ENCODE measurements at places on chromosomes 13 and 19.

DNA sequence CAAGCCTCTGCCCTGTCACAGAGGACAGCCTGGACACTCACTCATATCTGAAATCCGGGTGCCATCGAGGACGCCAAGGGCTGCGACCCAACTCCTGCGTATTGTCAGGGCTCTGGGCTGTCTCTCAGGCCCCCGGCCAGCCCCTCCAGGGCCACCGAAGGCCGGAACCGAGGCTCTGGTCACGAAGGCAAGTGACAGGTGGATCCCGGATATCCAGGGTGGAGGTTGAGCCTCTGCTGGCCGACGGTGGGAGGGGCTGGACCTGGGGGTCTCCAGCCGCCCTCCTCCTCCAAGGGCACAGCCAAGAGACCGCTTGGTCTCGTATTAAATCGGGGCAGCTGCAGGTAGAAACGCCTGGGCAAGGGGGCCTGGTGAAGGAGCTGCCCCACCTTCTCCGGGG lies 5.4 kb downstream of the RNF126 start:
- DNase-seq = no peak

DNA sequence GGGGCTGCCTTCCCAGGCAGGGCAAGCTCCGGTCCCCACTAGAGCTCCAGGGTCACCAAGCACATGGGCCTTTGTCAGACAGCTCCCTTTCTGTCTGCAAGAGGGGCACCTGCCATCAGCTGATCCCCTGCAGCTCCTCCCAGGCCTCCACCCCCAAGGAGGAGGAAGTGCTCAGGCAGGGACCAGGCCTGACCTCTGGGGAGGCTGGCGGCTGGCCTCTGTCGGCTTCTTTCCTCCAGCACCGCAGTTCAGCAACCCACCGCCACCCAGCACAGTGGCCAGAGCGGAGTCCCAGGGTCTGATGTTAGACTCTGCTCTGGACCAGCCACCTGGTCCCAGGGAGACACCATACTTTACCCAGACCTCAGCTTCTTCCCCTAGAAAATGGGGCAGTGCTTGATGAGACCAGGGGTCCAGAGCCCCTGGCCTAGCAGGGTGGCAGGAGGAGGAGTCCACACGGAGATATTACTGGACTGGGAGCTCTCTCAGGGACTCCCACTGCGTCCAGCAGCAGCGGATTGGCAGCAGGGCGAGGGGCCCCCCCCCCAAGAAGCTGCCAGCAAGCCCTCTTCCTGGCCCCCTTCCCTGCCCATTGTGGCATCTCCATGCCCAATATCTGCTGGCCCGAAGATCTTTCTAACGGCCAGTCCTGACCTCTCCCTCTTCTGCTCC lies 24.1 kb downstream of the NKPD1 start:
- DNase-seq = no peak

GRCh38 chr13:71576571-71576970 lies 290.4 kb downstream of the DACH1 start:
- no peak for DNase-seq

DNA sequence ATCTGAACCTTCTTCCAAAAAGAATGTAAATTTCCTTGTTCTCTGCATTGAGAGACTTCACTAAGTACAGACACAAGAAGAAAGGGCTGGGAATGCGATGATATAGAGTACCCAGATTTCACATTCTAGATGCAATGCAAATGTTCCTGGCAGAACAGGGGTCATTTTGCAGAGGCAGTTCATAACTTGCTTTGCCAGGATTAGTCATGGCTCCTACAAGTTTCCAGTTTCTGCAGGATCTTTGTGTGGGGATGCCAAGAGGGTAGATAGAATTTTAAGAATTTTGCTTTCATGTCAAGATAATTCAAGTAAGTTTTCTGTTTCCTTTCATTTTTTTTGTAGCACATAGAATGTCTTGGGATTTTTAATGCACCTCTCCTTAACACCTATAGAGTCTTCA lies 181.2 kb downstream of the FGF9 start:
- no peak for DNase-seq

DNA sequence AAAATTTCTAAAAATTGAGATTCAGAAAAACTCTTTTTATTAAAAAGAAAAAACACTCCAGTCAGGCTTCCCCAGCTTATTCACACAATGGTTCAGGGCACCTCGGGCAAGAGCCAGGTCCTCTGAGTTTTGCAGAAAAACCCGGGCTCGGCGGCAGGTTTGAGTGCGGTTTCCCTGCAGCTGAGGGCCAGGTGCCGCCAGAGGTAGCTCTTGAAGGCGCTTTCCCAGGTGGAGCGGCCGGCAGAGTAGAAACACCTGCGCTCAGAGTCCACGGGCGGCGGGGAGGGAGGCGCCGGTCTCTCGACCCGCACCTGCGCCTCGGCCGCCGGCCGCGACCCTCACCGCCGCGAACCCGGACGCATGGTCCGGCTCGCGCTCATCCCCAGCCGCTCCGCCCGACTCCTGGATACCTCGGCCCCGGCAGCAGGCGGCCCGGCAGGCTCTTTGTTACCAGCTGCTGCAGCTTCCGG lies 444 bp downstream of the PROSER1 start:
- DNase-seq = no peak

GRCh38 chr19:33405553-33406461 lies 32.3 kb downstream of the CEBPG start:
- no peak for DNase-seq

DNA sequence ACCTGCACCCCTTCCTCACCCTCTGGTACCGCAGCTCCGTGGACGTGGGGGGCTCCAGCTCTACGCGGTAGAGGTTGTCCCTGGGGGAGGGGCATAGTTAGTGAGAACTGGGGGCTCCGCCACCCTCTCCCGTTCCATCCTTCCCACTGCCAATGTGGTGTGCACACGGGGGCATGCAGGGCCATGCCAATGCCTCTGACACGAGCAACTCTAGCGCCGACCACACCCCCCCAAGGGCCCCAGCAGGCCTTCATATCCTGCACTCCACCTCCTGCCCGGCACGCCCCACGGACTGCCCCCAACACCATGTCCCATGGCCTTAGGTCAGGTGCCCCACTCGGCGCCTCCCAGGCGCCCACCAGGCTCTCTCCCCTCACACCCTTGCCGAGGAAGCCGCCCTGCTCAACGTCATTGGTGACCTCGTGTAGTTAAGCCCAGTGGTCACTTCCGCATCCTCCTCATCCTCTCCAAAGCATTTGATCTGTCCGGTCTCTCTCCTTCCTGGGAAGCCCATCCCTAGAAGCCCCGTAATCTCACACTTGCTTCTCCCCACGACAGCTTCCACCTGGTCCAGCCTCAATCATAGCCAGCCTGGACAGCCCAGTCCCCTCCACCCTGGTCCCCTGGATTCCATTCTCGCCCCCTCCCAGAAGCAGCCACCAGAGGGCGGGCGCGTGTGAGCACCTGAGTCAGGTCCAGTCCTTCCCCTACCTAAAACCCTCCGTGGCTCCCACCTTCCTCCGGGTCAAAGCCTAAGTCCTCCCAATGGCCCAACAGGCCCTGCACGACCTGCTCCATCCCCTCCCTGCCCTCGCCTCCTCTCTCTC lies 2.1 kb downstream of the SEMA6B start:
- DNase-seq = no peak

- DNase-seq = no peak
Measured at GRCh38 chr19:31629579-31630363, 280.5 kb upstream of the TSHZ3 start.

GRCh38 chr13:44932171-44932849 lies 57.0 kb downstream of the NUFIP1 start:
- no peak for DNase-seq

- no peak for DNase-seq
Measured at GRCh38 chr13:110317093-110317492, 10.0 kb downstream of the COL4A2 start.

DNA sequence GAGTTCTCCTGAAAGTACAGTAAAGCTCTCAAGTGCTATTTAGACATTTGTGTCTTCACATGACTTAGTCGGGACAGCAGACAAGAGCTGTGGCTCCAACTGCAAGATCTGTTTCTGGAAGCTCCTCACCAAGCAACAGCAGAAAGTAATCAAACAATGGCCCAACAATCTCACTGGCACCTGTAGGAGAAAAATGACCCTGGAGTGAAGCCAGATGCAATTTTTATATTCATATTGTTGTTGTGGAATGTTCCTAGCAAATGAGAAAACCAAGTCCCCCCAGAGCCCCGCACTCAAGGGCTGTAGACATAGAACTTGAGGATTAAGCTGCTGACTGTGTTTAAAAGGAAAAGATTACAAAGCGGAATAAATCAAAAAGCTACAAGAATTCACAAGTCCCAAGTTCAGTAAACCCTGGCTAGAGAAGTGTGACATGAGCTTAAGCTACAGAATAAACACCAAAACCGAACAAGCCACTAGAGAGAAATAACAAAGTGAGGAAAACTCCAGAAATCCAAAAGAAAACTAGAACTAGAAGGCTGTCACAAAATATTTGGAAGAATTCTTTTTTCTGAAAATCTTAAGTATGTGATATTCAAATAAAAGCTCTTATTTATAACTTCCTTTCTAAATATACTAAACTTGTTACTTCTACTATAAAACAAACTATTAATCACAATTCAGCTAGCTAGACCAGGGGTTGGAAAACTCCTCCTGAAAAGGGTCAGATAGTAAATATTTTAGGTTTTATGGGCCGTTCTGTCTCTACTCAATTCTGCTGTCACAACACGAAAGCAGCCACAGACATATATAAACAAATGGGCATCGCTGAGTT lies 454.5 kb downstream of the SUCLA2 start:
- DNase-seq = no peak

- DNase-seq = no peak
Measured at GRCh38 chr19:55623561-55623960, 805 bp downstream of the ZNF784 start.

GRCh38 chr19:12034620-12035019 lies 859 bp downstream of the ZNF433 start:
- DNase-seq = no peak

DNA sequence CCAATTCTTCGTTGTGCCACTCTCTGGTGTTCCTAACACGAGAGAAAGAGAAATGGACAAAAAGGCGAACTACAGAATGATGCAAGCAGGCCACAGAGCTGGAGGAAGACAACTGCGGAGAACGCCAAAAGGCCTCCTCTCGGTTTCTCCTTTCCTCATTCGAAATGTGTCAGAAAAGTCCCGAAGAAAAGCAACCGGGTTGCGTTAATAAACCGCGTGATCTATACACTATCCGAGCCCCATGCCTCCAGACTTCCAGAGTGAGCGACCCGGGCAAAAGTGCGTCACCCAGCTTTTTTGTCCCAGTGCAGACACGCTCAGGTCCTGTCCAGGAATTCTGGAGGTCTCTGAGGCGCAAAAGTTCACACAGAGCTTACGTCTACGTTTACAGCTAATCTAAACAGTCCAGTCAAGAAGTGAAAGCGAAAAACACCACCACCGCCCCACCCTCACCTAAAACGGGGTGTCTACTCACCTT lies 413 bp downstream of the N4BP2L2 start:
- no peak for DNase-seq

- DNase-seq = no peak
Measured at GRCh38 chr13:102580552-102581169, 16.1 kb upstream of the TPP2 start.

DNA sequence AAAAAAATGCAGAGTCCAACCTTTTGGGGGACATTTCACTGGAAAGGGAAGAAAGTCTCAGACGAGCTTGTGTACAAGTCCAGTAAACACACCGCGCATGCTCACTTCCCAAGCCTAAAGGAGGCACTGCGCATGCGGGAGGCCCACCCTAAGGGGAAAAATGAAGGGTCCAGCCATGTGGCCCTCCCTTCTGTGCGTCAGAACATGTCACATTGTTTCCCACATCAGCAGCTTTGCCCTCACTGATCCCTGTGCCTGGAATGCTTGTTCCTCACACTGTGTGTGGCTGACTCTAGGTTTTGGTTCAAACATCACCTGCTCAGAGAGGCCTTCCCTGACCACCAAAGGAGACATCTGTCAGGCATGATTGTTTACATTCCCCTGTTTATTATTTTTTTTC lies 4.4 kb downstream of the ELSPBP1 start:
- DNase-seq = no peak

GRCh38 chr13:94902722-94903407 lies 190.5 kb upstream of the SOX21 start:
- no peak for DNase-seq

- no peak for DNase-seq
Measured at GRCh38 chr19:16143399-16144215, at the start of gene HSH2D. TSS of gene HSH2D (plus strand) at chr19:16143685. CDS start at chr19:16148751, 5,066 bp downstream.

DNA sequence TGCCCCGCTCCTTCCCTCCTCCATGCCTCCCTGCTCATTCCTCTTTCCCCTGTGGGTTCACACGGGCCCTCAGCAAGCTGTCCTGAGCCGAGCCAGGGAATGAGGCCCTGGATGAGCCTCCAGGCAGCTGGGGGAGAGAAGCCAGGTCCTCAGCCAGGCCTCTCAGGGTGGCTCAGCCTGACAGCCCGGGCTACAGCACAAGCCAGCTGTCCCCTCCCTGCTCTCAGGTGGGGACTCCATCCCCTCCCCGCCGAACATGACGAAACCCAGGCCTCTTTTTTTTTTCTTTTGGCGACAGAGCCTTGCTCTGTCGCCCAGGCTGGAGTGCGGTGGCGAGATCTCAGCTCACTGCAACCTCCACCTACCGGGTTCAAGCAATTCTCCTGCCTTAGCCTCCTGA lies 40.0 kb upstream of the MATK start:
- no peak for DNase-seq

DNA sequence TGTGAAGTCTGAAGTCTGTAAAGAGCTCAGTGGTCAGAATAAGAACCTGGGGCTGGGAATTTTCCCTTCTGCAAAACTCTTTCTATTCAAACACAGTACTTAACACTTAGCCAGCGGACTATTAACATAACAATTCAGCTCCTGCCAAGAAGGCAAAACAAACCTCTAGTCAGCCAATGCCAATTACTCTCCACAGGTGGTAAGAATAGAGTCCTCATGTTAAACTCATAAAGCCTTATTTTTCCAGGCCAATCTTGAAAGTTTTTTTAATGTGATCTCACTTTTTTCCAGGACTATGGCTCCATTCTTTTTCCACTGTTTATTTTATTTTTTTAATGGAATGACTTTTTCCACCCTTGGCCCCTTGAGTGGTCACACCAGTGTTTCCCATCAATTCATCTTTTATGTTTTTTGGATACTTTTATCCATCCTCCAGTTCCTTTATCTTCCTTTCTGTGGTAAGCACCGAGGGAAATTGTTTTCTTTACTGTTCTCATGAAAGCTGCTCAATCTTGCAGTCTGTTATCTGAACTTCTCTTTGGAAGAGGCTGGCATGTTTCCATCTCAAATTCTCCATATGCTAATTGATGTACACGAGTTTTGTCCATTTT lies 217.3 kb downstream of the LHFPL6 start:
- no peak for DNase-seq

GRCh38 chr19:33055718-33056117 lies 9.0 kb downstream of the RHPN2 start:
- no peak for DNase-seq

- DNase-seq = no peak
Measured at GRCh38 chr19:279231-279630, 12.0 kb downstream of the PLPP2 start.

DNA sequence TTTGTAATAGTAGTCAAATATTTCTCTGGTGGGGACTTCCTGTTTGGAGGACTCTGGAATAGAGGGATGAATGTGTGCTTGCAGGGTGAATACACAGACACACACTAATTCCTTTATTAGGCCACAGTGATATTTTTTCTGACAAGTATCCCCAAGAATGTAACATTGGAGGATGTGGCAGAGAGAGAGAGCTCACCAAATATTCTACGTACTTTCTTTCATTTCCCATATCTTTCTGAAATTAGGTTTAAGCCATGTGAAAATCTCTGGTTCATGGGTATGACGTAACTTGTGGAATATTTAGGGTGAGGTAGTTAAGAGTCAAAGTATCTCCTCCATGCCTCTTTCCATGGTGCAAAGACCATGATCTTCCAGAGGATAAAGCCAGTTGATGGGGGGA lies 463.4 kb downstream of the DIAPH3 start:
- no peak for DNase-seq

- no peak for DNase-seq
Measured at GRCh38 chr13:31894931-31895330, 136.6 kb upstream of the FRY start.
